CD4-positive, alpha-beta T cell treated with Interleukin-1 beta for 1 hour (primary cell): ENCODE measurements at places on chromosomes 5 and 9.

DNA sequence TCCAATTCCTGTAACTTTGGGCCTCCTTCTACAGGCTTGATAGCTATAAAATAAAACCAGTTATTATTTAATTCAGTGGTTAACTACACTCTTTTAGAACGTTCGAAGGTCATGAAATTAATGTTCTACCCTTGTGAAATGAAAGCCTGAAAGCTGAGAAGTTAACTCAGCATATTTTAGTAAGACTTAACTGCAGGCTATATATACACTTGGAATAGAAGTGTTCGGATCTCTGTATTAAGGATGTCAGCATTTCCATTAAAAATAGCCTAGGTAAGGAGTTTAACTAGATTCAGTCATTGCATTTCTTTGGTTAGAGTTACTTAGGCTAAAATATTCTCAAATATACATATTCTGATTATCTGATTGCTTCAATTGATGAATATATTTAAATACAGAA, 229.2 kb downstream of the MRPS30 start:
- no peak for DNase-seq

GRCh38 chr5:102090770-102091169, 205.3 kb downstream of the SLCO4C1 start:
- DNase-seq = no peak

DNA sequence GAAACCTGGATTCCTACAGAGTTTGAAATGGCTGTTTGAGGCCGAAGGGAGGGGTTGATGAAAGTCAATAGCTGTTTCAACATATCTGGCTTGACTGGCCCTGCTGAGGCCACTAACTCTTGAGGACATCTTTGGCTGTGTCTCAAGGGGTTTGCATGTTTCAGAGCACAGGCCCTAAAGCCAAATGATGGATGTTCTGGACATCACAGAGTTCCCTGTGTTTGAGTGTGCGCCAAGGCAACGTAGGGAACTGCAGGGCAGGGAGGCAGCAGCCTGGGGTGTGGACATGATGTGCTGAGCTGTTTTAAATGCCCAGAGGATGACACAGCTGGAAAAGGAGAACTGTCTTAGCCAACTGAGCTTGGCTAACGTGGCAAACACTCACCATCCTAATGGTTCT, 89.6 kb downstream of the RAPGEF1 start:
- DNase-seq = no peak

DNA sequence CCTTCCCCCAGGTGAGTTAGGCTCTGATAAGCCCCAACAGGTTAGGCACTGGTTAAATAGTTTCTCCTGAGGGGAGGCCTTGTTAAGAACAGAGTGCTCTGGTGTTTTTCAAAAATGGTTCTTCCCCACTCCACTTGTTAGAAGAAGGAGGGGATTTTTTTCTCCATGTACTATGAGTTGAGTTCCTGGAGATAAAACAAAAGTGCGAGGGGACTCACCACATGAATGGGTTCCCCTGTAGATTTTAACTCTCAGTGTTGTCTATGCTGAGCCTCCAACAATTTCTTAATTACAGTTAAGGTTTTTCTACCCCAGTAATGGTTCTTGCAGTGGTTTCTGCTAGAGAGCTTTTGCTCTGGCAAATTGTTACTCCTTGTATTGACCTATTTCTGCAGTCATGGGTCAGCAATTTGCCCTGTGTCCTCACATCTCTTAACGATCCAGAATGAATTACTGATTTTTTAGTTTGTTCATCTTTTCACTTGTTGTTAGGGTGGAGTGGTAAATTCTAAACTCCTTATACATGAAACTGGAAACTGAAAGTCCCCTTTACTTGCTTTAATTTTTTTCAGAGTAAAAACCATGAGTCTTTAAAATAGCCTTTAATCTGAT, 44.4 kb downstream of the SCAMP1 start:
- no peak for DNase-seq

- no peak for DNase-seq
Observed at GRCh38 chr9:118595719-118596305, 773.4 kb downstream of the BRINP1 start.

DNA sequence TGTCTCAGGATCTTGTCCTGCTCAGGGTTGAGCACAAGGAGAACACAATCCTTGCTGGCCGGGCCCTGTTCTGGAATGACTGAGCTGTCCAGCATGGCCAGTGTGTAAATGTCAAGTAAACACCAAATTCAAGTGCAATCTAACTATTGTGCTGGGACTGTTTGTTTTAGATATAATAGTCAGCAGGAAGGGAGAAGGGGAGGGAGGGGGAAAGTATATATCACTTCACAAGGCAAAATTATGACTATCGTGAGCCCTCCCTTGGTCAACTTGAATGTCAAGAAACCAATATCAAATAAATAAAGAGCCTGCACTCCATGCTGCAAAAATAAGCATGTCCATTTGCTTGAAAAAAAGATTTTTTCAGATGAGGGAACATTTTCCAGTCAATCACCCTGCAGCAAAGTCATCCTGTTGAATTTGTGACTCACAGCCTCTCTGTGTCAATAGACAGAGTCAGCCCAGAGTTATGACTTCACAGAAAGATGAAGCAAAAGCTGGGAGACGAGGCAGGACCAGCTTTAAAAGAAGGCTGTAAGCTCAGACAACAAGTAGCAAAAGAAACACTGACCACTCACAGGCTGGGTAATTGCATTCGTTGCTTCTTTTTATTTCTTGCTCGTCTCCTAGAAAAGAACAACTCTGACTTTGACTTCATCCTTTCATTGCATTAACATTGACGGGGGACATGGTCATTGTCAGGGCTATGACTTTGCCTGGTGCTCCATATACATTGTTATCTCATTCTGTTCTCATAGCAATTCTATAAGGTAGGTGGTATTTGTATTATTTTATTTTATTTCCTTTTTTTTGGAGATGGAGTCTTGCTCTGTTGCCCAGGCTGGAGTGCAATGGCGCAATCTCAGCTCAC, 15.3 kb upstream of the KLF4 start:
- DNase-seq = no peak

- no peak for DNase-seq
Observed at GRCh38 chr9:128841694-128842492, 12.3 kb upstream of the SPOUT1 start.

GRCh38 chr5:173972925-173973615, 15.9 kb upstream of the C5orf47 start:
- DNase-seq = peak; percentile 72

DNA sequence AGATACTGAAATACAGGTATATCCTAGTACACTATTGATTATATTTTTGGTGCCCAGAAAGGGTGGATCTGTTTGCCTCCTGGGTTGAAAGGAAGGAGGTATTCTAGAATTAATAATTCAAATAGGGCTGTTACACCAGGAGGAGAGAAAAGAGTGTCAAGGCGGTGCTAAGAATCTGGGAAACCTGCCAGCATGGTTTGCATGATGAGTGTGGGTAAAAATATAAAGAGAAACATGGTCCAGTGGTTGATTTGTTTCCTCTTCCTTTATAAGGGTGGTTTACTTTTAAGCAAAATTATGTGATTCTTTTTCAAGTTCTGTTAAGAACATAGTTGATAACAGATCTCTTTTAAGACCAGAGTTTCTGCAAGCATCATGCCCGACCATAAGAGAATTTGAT, 69.4 kb upstream of the NFIB start:
- DNase-seq = no peak

GRCh38 chr5:124283031-124283430, 463.4 kb downstream of the ZNF608 start:
- DNase-seq = no peak

GRCh38 chr5:5492087-5492933, 69.8 kb downstream of the ICE1 start:
- DNase-seq = peak; percentile 33

- DNase-seq = no peak
Observed at GRCh38 chr9:123438321-123438720, 82.3 kb downstream of the CRB2 start.

DNA sequence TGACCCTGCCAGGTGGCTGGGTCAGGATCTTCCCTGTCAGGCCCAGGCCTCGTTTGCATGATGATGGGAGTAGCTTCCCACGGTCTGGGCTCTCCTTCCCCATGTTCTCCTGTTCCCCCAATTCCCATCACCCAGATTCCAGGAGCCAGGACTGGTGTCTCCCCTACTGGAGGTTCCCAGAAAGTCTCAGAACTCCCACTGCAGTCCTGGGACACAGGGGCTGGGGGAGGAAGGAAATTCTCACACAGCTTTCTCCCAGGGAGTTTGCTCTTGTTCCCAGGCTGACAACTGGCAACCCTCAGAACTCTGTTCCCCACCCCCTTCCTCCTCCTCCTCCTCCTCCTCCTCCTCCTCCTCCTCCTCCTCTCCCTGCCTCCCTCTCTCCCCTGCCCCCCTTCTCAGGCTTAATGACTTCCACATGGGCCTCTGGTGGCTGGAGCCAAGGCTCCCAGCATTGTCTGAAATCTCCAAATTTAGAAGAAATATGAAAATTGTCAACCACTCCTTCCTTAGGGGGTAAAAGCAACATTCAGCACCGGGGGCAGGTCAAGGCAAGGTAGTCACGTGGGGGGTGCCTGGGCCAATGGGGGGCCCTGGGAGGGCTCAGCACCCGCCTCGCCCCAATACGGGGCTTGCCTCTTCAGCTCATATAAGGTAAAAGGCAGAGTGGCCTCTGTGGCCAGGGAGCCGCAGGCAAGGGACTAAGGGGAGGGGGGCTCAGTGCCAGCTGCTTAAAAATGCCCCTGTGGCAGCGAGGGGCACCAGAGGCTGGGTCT, 27.3 kb upstream of the IL17B start:
- no peak for DNase-seq

DNA sequence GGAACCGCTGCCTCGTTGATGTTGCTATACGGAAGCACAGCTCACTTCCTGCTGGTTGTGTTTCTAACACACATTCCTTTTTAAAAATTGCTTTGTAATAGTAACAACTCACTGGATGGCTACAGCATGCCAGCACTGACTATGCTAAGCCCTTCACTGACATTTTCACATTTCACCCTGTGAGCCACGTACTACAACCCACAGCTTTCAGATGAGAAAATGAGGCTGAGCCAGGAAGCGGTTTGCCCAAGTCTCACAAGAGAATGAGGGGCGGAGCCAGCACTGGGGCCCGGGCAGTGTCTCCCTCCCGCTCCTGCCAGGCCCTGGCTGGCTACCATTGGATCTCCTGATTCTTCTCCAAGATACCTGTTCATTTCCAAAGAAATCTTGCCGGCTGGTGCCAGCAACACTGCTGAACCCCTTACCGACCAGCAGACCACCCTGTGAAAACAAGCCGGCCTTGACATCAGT, 38.3 kb downstream of the FAM78A start:
- peak; percentile 85 for DNase-seq

DNA sequence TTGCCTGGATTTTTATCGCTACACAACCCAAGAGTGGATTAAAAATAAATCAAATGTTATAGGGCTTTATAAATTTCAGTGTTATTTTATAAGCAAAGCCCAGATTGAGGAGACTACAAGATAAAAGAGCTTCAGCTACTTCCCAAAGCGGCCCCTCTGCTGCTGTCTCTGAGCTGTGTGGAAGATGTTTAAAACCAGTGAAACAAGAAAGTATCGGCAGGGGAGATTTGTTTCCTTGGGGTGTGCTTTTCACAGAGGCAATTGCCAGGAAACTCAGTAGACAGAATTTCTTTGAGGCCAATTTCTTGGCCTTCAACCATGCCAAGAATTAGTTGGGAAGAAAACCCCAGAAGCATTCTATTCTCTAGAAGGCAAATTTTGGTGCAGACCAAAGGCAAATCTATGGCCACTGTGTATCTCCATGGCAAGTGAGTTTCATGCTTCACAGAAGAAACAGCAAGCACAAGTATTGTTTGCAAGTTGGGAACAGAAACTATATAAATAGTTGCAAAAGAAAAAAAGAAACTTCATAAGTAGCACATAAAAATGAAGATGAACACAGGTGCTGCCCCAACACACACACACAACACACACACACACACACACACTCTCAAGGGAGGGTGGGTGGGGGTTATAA, 197.2 kb downstream of the PARP8 start:
- no peak for DNase-seq

DNA sequence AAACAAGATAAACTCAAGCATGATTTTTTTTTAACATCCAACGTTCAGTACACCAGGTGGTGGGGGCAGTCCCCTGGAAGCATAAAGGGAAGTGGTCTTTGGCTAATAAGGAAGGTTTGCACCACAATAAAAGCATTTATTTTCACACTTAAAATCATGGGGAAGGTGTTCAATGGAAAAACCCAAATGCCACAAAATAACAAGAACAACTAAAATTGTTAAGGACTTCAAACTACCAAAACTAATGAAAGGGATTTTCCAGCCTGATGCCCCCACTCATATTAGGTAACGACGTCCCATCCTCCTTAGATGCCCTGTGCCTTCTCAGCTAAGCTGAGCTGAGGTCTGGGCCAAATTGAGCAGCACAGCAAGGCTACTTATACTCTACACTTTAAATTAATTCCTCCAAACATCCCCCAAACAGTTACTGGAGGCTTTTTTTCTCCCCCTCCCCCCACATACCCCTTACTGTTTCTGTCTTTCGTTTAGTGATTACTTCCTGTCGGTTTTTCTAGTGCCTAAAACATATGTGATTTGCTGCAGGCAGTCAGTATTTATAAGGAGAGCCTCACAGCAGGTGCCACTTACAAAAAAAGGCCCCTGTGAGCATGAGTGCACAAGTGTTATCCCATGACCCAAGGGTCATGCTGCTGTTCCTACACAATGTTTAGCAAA, 259.7 kb upstream of the ZNF608 start:
- DNase-seq = no peak

DNA sequence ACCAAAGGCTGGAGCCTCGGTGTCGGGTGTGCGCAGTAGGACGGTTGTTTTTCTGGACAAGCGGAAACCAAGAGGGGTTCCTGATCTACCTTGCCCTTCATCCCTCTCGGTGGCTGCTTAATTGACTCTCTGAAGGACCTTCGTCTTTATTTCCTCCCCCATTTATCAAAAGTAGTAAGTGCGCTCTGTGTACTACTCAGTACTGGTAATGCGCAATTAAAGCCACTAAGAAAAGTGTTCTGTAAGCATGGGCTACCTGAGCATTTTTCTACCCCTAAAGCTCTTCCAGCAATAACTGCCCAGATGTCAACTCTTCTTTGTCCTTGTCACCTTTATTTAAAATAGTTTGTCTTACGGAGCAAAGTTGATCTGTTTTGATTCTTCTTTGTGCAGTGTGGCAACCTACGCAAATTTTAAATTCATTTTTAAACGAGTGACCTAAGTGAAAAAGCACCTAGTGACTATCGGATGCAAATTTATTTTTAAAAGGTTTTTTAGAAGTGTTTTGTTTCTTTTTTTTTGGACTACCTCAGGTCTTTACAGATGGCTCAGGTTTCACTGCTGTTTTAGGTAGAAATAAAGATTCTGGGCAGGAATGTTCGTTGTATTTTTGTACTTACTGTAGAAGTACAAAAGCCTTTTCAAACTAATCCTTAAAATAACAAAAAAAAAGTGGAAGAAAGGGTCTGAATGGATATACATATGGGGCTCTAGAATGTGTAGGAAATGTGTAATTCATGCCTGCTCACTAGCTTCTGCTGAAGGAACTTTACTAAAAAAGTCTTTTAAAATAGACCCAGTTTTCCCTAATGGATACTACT, 2.0 kb downstream of the JMY start:
- DNase-seq = peak; percentile 8

DNA sequence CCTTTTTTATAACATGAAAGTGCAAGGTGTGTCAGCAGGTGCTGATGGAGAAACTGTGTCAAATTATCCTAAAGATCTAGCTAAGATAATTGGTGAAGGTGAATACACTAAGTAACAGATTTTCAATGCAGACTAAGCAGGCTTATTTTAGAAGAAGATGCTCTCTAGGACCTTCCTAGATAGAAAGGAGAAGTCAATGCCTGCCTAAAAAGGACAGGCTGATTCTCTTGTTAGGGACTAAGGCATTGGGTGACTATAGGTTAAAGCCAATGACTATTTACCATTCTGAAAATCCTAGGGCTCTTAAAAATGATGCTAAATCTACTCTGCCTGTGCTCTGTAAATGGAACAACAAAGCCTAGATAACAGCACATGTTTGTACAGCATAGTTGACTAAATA, 1682.4 kb downstream of the MAT2B start:
- no peak for DNase-seq
